Inflammatory macrophage treated with lipopolysaccharide for 1 hour (primary cell): ENCODE measurements at places on chromosomes 11 and 22.

DNA sequence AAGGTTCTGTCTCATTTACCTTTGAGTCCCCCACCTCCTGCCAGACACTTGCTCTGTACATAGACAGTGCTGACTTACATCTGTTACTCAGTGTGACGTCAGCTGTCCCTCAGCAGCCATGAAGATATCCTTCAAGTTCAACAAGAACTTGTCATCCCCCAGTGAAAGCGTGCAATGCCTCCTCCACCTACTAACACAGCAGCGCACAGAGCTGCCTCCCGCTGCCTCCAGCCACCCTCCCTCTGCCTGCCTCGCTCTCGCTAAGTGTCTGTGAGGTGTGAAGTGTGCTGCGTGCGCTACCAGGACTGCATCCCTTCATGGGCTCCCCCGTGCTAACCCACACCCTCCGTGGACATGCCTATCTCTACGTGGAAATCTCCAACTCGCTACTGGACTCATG lies 621.4 kb downstream of the BRD1 start:
- DNase-seq: no peak

GRCh38 chr11:109304159-109304558 lies 117.8 kb upstream of the C11orf87 start:
- no peak for DNase-seq

DNA sequence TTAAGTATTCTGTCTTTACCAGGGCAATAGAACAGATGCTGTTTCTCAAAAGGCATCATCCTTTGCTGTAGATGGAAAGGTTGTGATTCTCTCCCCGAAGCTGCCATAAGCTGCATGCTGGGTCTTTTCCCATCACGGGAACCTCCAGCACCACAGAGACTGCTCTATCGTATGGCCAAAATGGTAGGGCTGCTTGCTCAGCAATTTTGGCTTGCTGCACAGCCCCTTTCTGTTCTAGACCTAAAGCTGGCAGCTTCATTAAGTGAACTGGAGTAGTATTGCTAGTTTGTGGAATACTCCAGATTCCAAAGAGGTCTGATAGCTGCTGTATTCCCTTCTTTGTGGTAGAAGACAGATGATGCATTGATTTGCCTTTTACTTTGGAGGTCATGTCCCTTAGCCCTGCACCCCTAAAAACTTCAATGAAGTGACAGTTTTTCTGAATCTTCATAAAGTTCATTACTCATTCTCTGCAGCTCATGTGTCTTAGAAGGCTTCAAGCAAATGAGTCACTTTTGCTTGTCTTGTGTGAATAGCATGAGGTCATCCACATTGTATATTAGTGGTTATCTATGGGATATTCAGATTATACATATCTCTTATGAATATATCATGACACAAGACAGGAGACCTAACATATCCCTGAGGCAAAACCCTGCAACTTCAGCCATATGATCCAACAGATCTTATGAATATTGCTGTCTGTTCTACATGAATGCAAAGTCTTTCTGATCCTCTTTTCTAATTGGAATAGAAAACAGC lies 245.3 kb downstream of the FAM76B start:
- DNase-seq: no peak

DNA sequence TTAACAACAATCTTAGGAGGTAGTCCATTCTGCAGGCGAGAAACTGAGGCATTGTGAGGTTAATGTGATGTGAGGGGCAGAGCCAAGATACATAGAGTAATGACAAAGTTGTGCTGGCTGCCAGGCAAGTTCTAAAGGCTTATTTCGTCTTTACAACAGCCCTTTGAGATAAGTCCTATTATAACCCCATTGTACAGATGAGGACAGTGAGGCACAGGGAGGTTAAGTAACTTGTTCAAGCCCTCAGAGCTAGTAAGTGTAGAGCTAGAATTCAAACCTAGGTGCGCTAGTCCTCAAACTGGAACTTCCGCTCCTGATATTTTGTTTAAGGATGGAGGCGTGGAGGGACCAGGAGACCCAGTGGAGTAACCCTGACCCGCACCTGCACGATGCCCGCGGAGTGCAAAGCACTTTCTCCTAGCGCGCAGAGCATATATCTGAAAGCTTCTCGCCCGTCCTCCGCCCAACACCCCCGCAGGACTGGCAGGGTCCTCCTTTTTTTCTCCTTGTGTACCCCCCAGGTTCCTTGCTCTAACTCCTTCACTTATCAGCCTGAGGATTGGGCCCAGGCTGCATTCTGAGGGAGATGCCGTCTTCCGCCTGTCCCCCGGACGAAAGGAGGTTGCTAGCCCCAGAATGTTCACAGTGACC lies 4.9 kb upstream of the FLI1 start:
- no peak for DNase-seq

DNA sequence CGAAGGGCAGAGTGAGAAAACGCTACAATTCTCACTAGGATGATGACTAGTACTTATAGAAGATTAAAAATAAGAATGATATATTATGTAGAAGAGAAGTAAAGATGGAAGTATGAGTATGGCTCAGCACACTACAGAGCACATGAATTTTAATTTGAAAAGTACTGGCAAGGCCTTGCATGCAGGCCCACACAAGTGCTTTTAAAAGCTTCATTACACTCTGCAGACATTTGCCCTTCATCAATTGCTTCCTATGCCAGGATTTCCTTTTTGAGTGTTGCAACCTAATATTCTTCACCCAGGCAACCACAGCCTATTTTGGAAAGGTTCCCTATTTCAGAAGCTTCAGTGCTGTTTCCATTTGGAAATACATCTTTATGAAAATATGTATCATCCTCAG lies 81.1 kb downstream of the LARGE2 start:
- DNase-seq: peak; percentile 62

GRCh38 chr11:26675233-26675928 lies 46.5 kb downstream of the SLC5A12 start:
- DNase-seq: no peak

- no peak for DNase-seq
Observed at GRCh38 chr22:47275605-47276449, 513.4 kb downstream of the TBC1D22A start.

- DNase-seq: no peak
Observed at GRCh38 chr11:41040474-41040873, 419.0 kb downstream of the LRRC4C start.

- DNase-seq: no peak
Observed at GRCh38 chr22:24427500-24428164, at the start of gene ADORA2A. ADORA2A (plus strand) TSS chr22:24427599; CDS start chr22:24433405, 5,806 bp downstream.

GRCh38 chr11:27532652-27533325 lies 26.2 kb upstream of the LIN7C start:
- DNase-seq: peak; percentile 18

GRCh38 chr11:129637983-129638776 lies 177.5 kb upstream of the TMEM45B start:
- DNase-seq: no peak
